ENCODE measurements at places on chromosomes 2 and 18.

GRCh38 chr2:239465017-239466001 is 64.5 kb upstream of the HDAC4 start:
- DNase-seq: peak; percentile 71

DNA sequence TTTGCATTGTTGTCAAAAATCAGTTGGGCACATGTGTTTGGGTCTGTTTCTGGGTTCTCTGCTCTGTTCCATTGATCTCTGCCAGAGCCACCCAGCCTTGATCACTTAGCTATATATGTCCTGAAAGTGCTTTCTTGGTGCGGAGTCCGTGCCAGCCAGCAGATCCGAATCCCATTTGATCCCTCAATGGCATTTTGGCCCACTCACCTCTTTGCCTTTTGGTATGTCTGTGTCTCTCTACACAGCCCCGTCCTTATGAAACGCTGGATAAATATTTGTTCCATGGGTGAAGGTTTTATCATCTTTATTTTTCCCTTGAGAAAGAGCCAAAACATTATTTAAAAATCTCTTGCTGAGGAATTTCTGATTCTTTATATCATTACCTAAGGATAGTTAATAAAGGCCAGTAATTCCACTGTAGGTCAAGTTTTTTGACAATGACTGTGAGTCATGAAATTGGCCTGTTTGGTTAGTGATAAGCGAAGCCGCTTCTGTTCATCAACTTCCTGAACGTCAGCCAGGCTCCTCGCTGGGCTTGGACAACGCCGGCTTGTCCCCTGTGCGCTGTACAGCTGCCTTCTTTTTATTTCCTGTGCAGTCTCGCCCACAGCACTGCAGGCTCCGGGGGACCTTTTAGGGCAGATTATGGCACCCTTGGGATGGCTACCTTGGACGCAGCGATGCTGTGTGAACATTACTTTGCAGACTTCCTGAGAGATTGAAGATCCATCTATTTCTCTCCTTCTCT is 24.9 kb downstream of the MTCL1 start:
- no peak for DNase-seq

DNA sequence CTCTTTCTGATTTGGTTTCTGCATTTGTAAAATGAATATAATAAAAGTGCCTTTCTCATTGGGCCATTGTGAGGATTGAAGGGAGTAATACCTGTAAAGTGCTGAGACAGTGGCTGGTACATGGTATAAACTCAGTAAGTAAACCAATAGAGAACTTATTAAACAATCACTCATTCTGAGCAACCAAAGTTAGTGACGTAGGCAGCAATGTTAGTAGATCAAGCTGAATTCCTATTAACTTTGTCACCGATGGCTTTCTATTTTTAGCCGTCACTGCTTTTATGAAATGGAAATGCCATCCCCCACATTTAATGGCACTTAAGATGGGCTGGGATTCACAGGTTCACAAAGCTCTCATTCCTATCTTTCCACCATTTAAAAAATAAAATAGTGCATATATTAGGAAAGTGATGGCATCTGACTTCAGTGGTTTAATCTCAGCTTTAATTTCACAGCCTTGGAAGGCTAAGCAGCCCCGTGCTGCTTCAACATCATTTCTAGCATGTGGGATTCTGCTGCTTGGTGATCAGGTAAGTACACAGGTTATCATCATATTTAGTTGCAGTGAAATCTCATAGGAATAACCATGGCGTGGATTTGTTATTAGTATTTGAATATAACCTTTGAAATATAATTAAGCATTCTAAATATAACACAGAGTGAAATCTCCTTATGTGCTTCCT is 17.6 kb upstream of the PPP4R1 start:
- DNase-seq: no peak

GRCh38 chr2:48855142-48855541 is 99.6 kb upstream of the LHCGR start:
- DNase-seq: no peak

- no peak for DNase-seq
Observed at GRCh38 chr2:64341461-64341860, 112.5 kb upstream of the LGALSL start.

- no peak for DNase-seq
Observed at GRCh38 chr18:60981682-60982328, 351.4 kb upstream of the CDH20 start.

DNA sequence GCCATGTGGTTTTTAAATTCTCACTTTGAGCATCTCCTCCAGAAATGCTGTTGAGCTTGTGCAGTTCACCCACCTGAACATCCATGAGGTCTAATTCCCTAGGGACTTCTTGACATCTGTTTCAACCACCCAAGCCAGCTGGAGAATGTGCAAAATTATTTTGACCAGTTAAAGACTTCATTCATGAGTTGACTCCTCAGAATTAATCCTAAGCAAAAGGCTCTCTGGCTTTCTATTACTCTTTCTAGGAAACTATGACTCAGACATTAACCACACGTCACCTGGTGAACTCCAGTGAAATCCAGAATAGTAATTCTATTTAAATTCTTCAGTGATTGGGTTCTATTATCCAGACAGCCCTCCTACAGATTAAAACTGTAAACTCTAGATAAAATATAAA is 247.5 kb downstream of the NBAS start:
- DNase-seq: no peak

DNA sequence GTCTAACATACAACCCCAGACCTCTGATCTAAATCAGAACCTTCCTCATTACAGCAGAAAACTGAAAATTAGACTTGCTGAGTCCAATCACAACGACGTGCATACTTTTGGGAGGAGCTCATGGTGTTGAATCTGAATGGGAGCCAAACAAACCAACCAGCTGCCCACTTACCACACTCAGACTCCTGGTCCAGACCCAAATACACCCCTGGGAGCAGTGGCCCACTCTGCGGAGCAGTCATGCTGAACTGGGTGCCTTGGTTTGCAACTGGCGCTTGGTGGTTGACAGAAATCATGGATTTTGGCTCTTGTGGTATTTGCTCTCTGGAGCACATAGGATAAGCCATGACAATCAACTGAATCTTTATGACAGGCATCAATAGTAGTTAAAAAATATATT is 253.6 kb upstream of the TNP1 start:
- no peak for DNase-seq

DNA sequence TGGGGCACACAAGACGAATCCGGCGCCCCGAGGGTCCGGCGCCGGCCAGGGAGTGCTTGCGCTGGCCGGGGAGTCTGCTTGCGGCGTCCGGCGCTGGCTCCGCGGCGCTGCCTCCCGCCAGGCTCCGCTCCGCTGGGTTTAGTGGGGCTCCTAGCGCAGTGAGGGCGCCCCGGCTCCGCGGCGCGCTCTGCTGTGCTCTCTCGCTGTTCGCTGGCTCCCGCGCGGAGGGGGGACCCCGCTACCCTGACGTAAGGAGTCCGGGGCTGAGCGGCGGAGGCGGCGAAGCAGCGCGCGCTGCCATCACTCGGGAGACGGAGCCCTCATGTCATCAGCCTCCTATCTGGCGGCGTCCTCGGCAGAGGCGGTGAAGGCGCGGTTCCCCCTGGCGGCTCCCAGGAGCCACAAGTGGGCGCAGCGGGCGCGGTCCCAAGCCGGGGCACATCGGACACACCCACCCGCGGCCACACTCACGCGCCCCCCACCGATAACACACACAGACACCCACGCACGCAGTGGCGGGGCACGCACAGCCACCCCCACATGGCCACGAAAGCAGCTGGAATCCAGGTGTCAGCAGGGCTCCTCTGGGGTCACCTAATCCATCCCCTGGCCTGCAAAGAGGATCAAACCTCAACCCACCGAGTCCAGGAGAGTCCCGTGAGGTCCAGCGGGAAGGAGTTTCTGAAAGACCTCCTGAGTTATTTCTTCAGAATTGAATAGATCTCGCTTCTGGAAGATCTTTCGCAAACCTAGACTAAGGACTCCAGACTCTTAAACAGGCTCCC is at the start of gene C1QL2:
Gene C1QL2, minus strand, starts transcription at position 189 of the 785 bp plus-strand sequence. CDS start 482 bp downstream, outside the sequence.
- DNase-seq: no peak

- DNase-seq: no peak
Observed at GRCh38 chr2:20478961-20479360, 32.1 kb downstream of the RHOB start.

DNA sequence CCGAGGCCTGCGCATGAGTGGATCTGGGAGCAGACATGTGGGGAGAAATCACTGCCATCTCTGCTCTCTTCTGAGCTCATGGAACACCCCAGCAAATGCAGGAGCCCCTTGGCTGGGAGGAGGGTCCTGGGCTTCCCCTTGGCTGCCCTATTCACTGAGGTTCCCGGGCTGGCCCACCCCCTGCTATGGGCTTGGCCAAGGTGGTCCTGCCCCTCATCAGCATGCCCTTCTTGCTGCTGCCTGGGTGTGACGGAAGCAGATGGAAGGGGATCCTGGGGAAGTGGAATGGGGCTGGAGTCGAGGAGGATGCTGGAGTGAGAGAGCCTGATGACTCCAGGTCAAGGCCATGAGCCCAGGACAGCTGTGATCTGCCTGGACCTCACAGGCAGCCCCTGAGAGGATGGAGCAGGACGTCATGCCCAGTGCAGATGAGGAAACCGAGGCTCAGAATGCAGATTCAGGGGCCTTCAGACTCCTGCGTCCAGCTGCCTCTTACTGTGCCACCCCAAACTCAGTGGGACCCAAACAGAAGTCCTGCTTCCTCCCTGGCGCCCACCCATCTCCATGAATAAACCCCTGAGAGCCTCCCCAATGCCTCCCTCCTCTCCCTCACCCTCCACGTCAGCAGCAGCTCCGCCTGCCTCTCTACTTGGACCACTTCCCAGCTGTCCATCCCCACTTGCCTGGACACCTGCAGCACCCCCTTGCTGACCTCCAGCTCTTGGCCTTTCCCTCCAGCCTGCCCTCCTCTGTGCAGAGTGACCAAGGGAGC is 4.0 kb downstream of the SNED1 start:
- no peak for DNase-seq

- DNase-seq: no peak
Observed at GRCh38 chr18:8643326-8643878, 34.2 kb downstream of the RAB12 start.

- DNase-seq: peak; percentile 67
Observed at GRCh38 chr18:3097082-3097481, 84.1 kb upstream of the LPIN2 start.

- no peak for DNase-seq
Observed at GRCh38 chr18:41121116-41121826, 833.8 kb upstream of the PIK3C3 start.

DNA sequence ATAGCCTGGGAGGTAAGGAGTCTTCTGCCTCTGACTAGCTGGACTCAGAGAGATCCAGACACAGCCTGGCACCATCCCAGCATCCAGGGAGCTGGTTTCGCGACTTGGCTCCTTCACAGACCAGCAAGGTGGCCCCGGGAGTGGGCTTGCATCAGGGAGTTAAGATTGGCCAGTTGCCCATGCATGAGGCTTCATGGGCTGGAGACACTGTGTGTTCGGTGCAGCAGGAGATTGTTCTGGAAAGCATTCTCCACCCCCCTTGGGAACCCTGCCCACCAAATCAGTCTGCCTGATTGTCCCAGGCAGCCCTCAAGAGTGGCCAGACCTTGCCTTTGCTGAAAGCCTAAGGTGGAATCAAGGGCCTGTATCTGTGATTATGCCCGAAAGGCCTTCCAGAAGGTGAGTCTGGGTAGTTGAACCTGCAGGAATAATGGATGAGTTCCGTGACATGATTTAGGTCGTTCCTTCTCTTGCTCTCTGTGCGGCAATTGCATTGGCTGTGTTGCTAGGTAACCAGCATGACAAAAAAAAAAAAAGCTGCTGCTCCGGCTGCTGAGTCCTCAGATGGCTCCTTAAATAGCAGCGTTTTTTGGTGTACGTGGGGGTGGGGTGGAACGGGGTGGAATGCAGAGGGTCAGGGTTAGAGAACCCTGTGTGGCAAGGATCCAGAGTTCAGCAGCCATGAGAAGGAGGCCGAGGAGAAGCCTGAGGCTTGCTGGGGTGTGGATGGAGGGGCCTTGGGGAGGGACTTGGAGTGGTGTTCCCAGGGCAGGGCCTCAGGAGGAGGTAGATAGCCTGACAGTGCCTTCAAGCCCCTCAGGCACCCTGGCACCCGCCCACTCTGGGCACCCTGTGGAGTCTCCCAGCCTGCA is 93.0 kb upstream of the MCFD2 start:
- DNase-seq: no peak

GRCh38 chr2:58039170-58039611 is 7.4 kb upstream of the VRK2 start:
- no peak for DNase-seq

DNA sequence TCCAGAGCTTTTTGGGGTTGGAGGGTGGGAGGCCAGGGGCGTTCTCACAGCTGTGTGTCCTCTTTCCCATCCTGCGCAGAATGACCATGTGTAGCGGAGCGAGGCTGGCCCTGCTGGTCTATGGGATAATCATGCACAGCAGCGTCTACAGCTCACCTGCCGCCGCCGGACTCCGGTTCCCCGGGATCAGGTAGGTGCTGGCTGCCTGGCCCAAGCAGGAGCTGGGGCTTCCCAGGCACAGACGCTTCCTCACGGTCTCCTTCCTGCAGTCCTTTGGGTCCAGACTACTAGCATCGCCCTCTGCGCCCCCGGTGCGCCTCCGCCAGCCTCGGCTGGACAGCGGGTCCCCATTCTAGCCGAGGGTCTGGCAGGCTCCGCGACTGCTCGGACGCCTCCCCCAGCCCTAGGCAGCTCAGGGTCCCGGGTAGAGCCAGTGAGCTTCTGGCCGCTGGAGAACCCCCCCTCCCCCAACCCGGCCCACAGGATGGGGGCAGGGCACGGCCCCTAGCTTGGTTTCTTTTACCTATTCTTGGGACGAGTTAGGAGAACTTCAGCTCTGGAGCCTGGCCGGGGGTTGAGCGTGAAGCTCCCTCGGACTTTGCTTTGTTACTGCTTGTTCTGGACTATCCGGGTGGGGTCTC is 756 bp downstream of the ADCYAP1 start:
- DNase-seq: no peak

- no peak for DNase-seq
Observed at GRCh38 chr2:144461308-144461766, 58.6 kb downstream of the ZEB2 start.

DNA sequence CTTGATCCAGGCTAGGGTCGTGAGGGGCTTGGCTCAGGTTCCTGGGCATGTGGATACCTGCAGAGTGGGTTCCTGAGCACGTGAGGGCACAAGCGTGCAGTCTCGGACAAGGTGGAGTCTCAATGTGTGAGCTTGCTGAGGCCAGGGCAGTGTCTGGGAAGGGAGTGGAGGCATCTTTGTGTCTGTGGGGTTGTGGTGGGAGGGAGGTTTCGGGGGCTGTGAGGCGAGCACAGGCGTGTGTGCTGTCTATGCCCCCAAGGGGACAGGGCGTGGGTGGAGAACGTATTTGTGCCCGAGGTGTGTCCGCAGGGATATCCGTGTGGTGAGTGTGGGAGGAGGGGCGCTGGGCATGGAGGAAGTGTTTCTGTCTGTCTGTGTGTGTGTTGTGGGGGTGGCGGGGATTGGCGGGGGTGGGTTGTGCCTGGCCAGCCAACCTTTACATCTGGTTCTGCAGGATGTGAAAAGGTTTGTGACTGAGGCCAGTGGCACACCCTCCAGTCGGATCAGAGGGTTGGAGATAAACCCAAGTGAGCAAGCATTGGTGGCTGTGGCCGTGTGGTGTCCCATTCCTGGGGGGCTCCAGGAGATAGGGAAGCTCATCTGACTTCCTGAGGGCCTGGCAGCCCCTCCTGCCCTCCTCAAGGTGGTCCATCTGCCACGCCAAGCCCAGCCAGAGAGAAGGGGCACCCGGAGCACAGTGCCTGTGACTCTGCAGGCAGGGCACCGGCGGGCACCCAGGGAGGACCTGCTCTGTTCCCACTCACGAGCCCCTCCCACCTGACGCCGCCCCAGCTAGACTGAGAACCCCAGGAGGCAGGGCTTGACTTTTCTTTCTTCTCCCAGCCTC is 57.1 kb downstream of the ZFP36L2 start:
- DNase-seq: no peak

GRCh38 chr2:126932966-126933710 is 34.4 kb downstream of the TEX51 start:
- no peak for DNase-seq

GRCh38 chr18:12255626-12256026 is 1.5 kb downstream of the CIDEA start:
- DNase-seq: no peak

- DNase-seq: no peak
Observed at GRCh38 chr18:48833701-48834412, 116.9 kb downstream of the SMAD7 start.
